ENCODE measurements at places on chromosomes 3 and 15.

DNA sequence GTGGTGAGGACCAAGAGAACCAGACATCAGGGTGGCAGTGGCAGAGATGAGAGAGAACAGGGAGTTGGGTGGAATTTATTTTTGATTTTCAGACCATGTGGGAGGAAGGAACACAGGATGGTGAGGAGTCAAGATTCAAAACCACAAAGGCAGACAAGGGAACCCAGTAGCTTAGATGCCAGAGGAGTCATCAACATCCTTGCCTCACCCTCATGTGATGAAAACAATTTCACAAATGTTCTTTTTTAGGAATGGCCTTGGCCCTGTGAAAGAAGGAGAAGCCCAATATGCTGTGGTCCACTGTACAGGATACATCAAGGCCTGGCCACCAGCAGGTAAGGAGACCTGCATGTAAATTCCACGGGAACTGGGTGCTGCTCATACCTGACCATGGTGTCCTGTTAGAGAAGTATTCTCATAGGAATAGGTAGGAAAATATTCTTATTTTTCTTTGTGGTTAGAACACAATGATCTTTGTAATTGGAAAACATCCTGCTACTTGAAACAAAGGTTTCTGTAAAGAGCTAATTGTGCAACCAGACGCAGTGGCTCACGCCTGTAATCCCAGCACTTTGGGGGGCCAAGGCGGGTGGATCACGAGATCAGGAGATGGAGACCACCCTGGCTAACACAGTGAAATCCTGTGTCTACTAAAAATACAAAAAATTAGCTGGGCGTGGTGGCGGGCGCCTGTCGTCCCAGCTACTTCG is 110.0 kb downstream of the ARNT2 start:
- no peak for DNase-seq

GRCh38 chr3:197495059-197495455 is 60.7 kb downstream of the BDH1 start:
- DNase-seq: no peak

DNA sequence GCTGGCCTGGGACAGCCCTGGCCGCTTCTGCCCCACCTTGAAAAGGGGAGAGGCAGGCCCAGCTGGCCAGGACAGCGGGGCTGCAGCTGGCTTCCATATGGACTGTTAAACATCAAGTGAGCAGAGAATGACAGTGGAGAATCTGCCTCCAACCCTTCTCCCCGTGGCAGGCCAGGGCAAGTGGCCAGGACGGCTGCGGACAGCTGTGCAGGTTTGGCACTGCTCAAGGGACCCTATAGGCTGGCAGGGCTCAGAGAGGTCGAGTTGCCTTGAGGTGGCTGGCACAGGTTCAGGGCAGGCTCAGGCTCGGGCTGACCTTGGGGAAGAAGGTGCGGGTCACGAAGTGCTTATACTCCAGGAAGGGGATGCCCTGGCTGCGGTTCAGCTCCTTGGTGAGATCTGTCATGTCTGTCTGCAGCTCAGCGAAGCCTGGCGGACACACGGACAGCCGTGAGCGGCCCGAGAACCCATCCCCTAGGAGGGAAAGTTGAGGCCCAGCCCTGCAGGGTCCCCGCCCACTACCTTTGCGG is 24.3 kb downstream of the H1-8 start:
- DNase-seq: no peak

- DNase-seq: no peak
Observed at GRCh38 chr15:83659417-83659812, 5.5 kb downstream of the ADAMTSL3 start.

GRCh38 chr3:3316521-3316920 is 137.0 kb upstream of the CRBN start:
- DNase-seq: no peak

DNA sequence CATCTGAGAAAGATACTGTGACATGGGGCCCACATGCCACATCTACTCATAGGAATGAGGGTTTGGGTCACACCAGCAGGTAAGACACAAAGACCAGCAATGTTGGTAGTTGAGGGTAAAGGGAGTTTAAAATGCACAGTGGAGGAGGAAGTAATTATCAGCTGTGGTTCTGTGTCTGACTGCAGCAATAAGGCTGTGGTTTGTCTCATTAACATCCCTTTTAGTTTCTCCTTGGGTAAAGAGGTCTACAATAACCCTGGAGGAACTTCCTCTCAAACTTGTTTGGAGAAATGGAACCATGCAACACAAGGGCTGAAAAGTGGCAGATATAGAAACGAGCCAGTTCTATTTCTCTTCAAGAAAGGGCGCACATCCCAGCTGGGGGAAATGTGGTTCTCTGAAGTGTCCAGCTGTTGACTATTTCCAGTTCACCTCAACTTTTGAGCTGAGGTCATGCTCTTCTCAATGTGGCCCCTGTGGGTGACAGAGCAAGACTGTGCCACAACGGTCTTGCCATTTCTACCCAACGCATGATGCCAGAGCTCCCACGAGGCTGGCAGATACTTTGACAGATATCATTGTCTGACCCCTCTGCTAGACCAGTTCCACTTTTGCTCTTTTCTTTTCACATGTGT is 234.3 kb downstream of the SQOR start:
- no peak for DNase-seq

DNA sequence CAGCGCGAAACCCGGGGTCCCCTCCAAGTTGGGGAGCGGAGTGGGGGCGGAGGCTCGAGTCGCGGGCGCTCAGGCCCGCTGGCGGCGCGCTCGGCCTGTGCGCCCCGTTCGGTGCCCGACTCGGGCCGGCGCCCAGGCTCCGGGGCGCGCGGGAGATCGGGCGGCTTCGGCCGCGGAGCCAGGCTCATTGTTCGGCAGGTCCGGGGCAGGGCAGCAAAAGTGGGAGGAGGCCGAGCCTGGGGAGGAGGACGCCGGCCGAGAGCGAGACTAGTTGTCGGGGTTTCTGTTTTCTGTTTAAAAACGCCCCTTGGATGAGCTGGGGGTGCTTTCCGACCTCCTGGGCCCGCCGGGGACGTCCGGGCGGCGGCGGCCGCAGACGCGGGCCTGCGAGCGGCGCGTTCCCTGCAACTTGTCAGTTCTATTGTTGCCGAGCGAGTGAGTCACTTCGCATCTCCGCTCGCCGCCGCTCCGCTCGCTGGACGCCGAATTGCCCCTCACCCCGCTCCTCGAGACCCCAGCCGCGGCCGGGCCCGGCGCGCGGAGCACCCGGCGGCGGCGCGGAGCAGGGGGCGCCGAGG is 676 bp downstream of the TCF12 start:
- DNase-seq: peak; percentile 28

DNA sequence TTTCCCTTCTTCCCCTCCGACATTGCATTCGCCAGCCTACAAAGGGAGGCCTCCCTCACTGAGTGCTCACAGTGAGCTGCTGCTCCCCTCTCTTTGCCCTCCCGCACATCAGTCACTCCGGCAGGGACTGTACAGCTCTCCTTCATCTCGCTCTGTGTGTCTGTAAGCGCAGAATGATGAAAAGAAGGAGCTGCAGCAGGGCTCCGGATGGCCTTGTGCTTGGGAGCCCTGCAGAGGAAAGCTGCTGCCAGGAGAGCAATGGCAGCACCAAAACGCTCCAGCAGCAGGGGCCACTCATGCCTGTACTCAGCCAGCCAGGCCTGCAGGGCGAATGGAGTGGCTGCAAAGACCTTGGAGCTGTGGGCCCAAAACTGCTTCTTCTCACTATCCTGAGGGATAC is 107.0 kb upstream of the NSMCE3 start:
- DNase-seq: no peak

GRCh38 chr15:92667970-92668485 is 12.5 kb upstream of the FAM174B start:
- DNase-seq: no peak

DNA sequence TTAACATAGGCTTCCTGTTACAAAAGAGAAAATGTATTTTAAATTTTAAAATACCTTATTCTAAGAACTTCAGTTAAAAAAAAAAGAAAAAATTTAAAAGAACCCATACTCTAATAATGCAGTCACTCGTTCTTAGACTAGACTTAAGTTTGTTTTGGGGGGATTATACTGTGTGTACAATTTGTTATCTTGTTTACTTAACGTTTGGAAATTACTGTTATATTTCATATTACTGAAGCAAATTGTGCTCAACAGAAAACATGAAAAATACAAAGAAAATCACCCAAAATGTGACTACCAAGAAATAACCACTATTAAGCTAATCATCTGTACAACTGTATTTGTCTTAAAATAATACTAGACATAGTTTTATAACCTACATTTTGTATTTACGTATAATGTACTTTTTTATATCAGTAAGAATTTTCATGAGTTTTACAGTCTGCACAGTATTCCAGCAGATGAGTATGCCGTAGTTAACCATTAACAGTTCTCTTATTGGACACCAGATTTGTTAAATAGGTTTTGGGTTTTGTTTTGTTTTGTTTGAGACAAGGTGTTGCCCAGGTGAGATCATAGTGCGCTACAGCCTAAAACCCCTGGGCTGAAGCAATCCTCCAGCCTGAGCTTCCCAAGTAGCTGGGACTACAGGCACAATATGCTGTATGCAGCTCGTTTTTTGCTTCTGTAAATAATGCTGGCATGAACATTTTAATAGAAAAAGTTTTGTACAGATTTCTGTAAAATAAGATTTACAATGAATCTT is 88.8 kb upstream of the CHD2 start:
- no peak for DNase-seq

Data from activated naive CD4-positive, alpha-beta T cell (primary cell).